ENCODE measurements at places on chromosomes 6 and 20.

DNA sequence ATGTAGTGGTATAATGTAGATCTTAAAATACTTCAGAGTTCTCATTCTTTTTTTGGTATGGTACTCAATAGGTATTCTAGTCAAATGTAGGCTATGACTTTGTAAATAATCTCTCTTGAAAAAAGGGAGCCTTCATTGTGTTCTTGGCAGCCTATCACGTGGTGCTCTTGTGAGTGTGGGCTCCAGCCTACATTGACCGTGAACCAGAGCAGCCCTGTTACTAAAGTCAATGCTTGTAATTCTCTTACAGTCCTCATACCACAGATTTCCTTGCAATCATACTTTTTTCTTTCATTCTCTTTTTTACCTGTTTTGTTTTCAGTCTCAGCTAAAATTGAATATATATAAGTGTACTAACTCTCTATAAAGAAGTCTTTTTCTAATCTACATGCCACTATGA is 31.1 kb downstream of the ARID1B start:
- DNase-seq, result no peak

GRCh38 chr6:166618866-166619761 is 7.9 kb downstream of the RPS6KA2 start:
- no peak for DNase-seq

GRCh38 chr20:44660581-44660980 is 9.1 kb upstream of the ADA start:
- DNase-seq, result no peak

GRCh38 chr6:38719358-38719757 is 4.2 kb downstream of the DNAH8 start:
- DNase-seq, result no peak

GRCh38 chr6:28349344-28349891 is 329 bp upstream of the ZKSCAN3 start:
- DNase-seq, result no peak

Data from activated CD4-positive, CD25-positive, alpha-beta regulatory T cell (primary cell).